ENCODE measurements at places on chromosomes 2 and 18.
A peak's percentile ranks its signal among the peaks of the same experiment; 100 is the strongest.

GRCh38 chr18:4125224-4125623, 329.9 kb downstream of the DLGAP1 start:
- no peak for DNase-seq

DNA sequence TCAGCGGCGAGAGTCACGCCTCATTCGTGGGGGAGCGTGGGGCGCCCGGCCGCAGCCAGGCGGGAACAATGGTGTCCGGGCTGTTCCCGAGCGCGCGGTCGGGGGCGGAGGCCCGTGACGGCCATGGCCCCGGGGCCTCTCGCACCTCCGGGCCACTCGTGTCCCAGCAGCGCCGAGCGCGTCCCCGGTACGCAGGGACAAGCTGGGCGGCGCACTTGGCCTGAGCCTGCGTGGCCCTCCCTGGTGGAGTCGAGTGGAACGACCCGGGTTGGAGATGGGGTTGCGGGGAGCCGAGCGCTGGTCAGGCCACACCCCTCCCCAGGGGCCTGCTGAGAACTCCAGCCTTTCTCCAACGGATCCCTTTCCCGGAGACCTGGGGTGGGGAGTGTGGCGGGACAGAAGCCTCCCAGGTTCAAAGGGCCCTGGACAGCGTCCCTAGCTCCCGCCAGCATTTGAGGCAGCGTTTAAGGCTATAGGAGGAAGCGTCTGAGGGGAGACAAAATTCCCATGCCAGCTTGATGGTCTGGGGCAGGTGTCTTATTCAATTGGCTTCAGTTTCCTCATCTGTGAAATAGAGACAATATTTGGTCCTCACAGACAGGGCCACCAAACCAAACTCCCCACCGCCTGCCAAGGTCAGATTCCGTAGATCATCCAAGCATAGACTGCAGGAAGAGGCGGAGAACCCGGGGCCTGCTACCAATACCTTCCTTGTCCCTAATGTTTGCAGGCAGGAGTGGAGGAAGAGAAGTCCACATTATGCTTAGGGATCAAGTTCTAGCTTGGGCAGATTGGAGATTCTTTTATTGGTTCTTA, 553 bp downstream of the CNDP2 start:
- DNase-seq = peak; percentile 39

DNA sequence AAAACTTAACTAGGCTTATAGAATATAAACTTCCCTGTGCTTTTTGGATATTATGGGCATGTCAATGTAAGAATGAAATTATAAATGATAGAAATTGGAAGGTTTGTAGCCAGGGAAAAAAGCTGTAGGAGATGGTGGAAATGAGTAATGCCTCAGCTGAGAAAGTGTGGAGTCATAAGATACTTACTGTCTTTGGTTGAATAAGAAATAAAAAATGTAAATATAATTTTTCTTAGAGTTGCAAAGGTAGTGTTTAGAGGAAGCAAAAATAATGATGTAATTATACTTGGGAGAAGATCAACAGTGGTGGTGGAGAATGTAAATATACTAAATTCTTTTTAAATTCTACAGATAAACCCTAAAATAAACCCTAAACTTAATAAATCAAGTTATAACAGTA, 26.2 kb upstream of the RND3 start:
- DNase-seq = no peak

DNA sequence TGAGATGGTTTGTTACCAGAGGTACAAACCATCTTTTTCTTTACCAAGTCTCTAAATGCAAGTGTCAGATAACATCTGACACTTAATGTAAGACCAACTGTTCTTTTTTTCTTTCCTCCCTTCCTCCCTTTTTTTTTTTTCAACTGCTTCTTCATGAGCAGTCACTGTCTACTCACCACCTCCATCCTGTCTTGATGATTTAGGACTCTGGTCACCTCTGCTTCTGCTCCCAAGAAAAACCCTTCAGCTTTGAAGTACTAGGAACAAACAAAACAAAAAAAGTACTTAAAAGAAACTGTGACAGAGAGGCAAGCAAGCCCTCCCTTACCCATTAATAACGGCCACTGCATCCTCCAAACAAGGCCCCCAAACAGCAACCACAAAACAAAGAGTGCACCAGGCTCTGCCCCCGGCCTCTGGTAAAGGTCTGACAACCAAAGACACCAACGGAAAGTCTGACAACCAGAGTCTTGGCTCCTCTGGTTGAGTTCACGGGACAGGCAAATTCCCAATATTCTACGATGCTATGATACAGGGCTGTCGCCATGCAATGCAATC, 141.0 kb downstream of the ARL4C start:
- DNase-seq = no peak

GRCh38 chr18:55665506-55665905, 77.5 kb upstream of the TCF4 start:
- DNase-seq = no peak

DNA sequence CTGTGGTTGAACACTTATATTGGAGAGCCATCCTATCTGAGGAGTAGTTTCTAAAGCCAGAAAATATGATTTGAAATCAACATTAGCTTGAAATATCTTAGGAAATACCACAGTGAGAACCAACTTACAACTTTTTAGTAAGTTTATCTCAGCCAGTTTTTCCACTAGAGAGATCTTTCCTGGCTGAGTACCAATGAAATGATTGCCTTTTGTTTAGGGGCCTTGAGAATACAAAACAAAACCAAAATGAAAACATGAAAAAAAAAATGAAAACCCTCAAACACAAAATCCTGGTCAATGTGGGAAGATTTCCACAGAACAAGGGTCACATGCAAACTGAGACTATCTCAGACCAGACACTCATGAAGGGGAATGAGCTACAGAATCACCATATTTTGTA, 429.0 kb downstream of the SETBP1 start:
- DNase-seq = no peak

GRCh38 chr2:65566617-65567016, 134.2 kb upstream of the SPRED2 start:
- no peak for DNase-seq

- no peak for DNase-seq
Observed at GRCh38 chr2:149924028-149924427, 336.5 kb upstream of the MMADHC start.

DNA sequence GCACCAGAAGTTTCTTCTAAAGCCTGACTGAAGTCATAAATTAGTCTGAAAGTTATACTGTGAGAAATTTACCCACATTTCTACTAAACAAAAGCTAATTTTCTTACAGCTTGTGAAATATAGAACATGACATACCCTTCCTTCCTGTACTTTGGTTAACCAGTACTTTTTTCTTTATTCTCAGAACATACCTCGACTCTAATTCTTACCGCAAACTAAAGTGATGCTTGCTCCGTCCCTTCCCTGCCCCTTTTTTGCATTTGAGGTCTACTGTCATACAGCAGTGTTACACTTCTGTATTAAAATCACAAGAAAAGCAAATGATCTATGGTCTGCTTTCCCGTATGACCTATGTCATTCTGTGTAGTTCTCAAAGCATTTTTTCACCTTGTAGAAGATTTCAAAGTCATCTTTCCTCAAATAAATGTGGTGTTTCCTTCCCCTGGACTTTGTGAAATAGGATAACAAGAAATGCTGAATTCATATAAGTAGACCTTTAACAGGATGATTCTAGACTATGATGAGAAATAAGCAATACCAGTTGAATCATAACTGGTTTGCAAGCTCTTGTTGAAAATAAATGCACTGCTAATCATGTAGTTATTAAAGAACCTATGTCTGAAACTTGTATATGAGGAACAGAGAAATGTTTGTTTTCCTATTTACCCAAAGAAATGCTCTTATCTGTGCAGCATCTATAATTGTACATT, 30.4 kb downstream of the CYTIP start:
- peak; percentile 44 for DNase-seq

DNA sequence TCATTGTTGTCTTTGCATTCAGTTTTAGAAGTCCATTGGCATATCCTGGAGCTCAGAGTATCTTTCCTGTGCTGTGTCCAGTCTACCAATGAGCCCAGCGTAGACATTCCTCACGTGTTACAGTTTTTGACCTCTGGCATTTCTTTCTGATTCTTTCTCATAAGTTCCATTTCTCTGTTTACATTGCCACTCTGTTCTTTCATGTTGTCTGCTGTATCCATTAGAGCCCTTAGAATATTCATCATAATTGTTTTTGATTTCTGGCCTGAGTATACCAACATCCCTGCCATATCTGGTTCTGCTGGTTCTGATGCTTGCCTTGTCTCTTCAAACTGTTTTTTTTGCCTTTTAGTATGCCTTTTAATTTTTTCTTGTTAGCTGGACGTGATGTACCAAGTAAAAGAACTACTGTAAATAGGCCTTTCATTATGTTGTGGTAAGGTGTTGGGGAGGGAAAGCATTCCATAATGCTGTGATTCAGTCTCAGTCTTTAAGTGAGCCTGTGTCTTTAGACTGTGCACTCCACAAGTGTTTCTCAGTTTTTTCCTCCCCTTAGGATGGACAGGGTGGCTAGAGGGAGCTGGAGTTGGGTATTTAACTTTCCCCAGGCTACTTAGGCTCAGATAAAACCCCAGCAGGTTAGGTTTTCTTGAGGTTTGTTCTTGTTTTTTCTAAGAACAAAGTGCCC, 35.6 kb downstream of the CEP192 start:
- no peak for DNase-seq

DNA sequence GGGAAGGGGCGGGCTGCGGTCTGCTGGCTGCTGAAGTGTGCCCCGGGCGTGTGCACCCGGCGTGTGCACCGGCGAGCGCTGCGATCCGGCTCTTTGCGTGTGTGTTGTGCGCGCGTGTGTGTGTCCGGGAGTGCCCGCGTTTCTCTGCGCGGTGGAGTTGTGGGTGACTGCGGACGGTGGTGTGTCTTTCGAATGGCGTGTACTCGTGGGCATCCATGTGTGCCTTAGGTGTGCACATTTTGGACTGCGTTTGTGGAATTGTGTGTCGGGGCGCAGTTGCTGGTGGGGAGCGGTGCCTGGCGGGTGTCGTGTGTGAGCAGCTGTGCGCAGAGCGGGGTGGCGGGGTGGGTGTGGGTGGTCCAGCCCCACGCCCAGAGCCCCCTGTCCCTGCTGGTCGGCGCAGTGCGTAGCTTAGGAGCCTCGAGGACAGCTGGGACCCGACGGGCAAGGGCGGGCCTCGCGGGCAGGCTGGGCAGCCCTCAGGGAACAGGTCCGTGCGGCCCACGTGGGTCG, 533 bp downstream of the HPCAL1 start:
- no peak for DNase-seq

GRCh38 chr2:110680709-110681108, 2.8 kb upstream of the BUB1 start:
- no peak for DNase-seq

DNA sequence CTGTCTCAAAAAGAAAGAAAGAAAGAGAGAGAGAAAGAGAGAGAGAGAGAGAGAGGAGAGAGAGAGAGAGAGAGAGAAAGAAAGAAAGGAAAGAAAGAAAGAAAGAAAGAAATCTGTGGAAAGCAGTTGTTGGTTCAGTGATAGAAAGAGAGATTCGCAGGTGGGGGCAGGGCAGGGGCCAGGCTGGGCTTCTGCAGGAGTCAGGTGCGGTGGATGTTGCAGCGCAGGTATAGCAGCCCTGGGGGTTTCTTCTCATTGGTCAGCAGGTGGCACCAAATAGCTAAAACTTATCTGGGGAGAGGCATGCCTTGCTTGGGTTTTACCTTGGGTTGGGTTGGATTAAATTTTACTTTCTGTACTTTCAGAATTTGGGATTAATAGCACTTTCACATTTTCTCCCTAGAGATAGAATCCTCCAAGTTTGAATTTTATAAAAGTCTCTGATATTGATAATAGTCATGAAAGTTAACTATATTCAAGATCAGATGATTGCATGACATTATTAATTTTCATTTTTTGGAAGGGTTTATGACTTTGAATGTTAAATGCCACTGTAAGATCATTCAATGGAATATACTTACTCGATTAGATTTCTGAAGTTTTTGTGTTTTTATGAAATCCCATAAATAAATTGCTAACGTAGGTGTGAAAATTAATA, 66.6 kb downstream of the SPTBN1 start:
- peak; percentile 61 for DNase-seq

DNA sequence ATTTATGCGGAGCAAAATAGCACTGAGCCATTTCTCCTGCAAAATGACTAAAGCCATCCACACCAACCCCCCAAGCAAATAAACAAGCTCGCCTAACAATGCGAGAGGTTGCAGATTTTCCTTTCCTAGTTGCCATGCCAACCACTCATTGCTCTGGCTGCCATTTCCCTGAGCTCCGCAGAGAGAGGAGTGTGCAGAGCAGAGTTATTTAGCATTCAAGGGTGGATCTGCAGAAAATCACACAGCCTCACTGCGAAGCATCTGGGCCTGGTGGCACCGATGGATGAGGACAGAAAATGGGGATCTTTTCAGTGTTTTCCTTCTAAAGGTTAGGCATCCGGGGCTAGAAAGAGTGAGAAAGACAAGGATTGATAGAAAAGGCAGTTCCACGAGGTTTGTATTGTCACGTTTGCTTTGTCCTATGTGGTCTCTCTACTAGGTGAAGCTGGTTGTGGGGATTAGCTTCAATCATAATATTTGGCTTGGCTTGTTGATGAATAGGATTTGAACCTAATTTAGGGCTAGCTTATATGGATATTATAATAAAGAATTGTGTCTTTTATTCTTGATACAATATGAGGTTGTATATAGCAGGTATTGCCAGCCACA, 110.2 kb upstream of the UNC80 start:
- DNase-seq = no peak

GRCh38 chr2:24077535-24077877, 1.4 kb upstream of the SF3B6 start:
- no peak for DNase-seq

GRCh38 chr2:84427235-84428138, 31.6 kb downstream of the SUCLG1 start:
- DNase-seq = no peak

GRCh38 chr2:12341920-12342319, 374.8 kb upstream of the TRIB2 start:
- no peak for DNase-seq

DNA sequence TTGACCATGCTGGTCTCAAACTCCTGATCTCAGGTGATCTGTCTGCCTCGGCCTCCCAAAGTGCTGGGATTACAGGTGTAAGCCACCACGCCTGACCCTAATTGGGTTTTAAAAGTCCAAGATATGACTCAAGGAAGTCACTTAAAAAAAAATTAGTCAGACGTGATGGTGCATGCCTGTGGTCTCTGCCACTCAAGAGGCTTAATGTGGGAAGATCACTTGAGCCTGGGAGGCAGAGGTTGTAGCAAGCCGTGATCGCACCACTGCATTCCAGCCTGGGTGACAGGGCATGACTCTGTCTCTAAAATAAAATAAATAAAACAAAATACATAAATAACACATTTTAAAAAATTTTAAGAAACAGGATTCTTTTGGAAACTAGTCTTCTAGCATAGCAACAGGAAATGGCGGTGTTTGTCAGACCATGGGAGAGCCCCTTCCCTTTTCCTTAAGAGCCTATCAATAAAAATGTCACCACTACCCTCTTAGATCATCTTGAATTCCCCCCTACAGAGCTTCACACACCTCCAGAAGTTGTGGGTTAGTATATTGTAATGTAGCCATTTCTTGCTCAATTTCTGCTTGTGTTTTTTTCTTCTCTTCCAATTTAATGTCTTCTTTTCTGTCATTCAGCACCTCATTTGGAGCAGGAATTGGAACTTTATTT, 20.1 kb downstream of the SFT2D3 start:
- no peak for DNase-seq

Measured in activated CD8-positive, alpha-beta memory T cell treated with anti-CD3 and anti-CD28 coated beads, Interleukin-2, amount 50 U/mL, for 4 hours (primary cell).